ENCODE measurements at places on chromosomes 2 and 18. TPM values are rescaled to one million over a fixed set of nuclear protein-coding genes. Genes with fewer than 3 reads are reported as not detected.

- no peak overlapping the region for H3K4me3 ChIP-seq
- H3K27ac ChIP-seq = no peak overlapping the region
- H3K4me1 ChIP-seq = no peaks in the 10 kb centered on the region
- DNase-seq = no peak
These were observed 51.8 kb downstream of the WDR7 start for GRCh38 chr18:56702946-56703345.

DNA sequence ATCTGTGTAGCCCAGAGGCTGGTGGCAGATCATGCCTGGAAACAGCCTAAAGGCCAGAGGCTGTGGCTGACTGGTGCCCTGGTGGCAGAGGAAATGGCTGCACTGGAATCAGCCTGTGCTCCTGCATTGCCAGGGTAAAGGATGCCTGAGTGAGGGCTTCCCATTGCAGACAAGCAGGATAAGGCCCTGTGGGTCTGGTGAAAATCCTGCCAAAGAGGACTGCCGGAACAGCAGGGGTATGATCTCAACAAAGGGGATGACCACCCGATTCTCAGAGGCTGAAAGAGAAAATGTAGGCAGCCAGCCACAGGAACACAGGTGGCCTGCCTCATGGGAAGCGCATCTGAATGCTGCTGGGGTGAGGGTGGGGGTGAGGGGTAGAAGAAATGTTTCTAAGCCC lies 48.2 kb downstream of the FBXO48 start:
- H3K36me3 ChIP-seq = no peaks in the 10 kb centered on the region
- DNase-seq = no peak
- no peak overlapping the region for H3K27ac ChIP-seq
- no peak overlapping the region for H3K4me3 ChIP-seq
- no peaks in the 10 kb centered on the region for H3K27me3 ChIP-seq

DNA sequence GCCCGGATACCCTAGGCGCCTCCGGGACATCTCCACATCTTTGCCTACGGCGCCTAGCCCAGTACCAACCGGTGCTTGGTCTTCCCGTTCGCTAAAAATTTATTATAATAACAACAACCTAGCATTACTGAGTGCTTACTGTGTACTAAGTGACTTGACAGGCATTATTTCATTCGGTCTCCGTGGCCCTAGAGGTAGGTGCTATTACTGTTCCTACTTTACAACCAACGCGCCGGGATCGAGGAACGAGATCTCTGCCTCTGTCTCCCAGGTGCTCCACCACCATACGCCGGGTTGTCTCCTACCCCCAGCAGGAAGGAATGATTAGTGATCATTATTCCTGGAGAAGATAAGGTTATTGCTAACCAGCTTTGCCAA lies 657 bp upstream of the BIN1 start:
- DNase-seq = no peak

GRCh38 chr2:86319700-86320580 lies 17.5 kb downstream of the REEP1 start:
- H3K36me3 ChIP-seq = no peaks in the 10 kb centered on the region
- no peak for DNase-seq
- no peak overlapping the region for H3K27ac ChIP-seq
- no peaks in the 10 kb centered on the region for H3K27me3 ChIP-seq

DNA sequence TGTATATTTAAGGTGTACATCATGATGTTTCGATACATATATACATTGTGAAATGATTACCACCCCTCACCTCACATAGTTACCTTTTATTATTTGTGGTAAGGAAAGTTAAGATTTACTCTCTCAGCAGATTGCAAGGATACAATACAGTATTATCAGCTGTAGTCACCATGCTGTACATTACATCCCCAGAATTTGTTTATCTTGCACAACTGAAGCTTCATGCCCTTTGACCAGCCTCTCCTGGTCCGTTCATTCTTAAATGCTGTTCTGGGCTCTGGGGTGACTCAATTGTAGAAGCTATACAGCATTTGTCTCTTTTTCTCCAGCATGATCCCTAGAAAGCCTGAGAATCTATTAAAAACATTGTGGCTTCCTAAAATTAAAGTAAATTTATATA lies 90.8 kb downstream of the PTPRM start:
- H3K27ac ChIP-seq = no peak overlapping the region
- no peaks in the 10 kb centered on the region for H3K36me3 ChIP-seq
- no peak for DNase-seq
- no peaks in the 10 kb centered on the region for H3K27me3 ChIP-seq

GRCh38 chr2:18752022-18752493 lies 162.7 kb upstream of the NT5C1B start:
- no peaks in the 10 kb centered on the region for H3K27me3 ChIP-seq
- peaks cover 23% of the 10 kb centered on the region for H3K4me1 ChIP-seq
- no peak for DNase-seq
- H3K36me3 ChIP-seq = no peaks in the 10 kb centered on the region
- no peak overlapping the region for H3K4me3 ChIP-seq

DNA sequence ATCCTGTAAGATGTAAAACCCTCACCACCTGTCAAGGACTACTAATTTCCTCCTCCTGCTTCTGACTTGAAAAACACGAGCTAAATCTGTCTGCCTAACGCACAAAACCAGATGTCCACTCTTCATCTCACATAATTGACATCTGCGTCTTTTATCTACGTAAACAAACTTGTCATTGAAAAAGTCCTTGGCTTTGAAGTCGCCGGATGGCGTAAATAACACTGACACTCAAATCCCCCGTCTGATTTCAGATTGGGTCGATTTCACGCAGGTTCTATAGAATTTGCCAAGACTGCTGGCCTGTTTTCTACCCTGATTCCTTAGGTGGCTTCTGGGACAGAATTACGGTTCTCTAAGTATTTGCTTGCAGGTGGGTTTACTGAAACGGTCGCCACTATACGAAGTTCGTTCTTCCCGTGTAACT lies 539 bp upstream of the MOB4 start:
- H3K4me3 ChIP-seq = peak overlapping the region; percentile 89
- no peaks in the 10 kb centered on the region for H3K36me3 ChIP-seq
- H3K27me3 ChIP-seq = no peaks in the 10 kb centered on the region
- DNase-seq = no peak
- H3K4me1 ChIP-seq = peaks cover 24% of the 10 kb centered on the region

GRCh38 chr2:56335101-56335500 lies 151.3 kb downstream of the CCDC85A start:
- no peaks in the 10 kb centered on the region for H3K27me3 ChIP-seq
- H3K4me1 ChIP-seq = peaks cover 11% of the 10 kb centered on the region
- H3K4me3 ChIP-seq = no peak overlapping the region
- no peaks in the 10 kb centered on the region for H3K36me3 ChIP-seq
- H3K27ac ChIP-seq = no peak overlapping the region

DNA sequence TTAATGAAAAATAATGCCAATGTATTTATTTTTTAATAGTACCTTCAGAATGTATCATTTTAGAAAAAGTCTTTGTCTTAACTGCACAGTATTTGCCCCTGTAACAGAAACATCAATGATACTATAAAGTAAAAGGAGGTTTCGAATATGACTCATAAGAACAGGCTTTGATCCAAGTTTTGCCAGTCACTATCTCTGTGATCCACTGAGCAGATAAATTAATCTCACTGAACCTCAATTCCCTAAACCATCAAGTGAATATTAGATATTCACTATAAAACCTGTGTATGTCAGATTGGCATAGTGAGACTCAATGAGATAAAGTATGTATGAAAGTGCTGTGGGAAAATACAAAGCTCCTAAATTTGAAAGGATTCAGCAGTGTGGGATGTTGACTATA lies 292.1 kb downstream of the EXOC6B start:
- no peak overlapping the region for H3K4me3 ChIP-seq
- no peaks in the 10 kb centered on the region for H3K27me3 ChIP-seq
- H3K36me3 ChIP-seq = no peaks in the 10 kb centered on the region
- no peak for DNase-seq

DNA sequence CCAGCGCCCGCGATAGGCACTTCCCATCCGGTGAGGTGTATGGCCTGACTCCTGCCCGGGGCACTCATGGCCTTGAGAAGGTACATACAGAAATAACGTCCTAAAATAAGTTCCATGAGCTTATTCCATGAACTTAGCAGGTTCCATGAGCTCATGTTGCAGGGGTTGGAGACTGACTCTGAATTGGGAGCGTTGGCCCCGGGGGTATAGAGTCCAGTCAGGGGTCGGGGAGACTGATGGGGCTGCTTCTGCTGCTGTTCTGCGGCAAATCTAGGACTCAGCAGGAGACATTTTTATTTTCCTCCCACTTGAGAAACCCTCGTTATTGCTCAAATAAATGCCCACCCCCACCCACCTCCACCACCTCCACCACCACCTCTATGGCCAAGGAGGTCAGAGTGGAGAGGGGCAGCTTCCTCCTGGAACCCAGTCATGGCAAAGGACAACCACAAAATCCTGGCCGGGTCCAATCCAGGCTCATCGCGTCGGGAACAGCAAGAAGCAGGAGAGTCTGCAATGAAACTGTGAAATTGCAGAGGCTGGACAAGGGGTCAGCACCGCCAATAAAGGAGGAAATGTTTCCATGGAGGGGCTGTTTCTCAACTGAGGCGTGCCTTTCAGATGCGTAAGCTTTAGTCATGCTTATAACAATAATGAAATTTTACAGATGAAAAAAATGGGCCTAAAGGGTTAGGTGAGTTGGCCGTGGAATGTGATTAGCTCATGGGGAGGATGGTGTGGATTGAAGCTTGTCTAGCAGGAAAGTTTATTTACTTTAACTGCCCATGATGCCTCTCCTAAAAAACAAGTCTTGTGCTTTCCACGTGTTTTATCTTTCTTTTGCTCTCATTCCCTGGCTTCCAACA lies 136.6 kb upstream of the ALKAL2 start:
- H3K36me3 ChIP-seq = no peaks in the 10 kb centered on the region
- H3K27ac ChIP-seq = no peak overlapping the region
- no peaks in the 10 kb centered on the region for H3K4me1 ChIP-seq

DNA sequence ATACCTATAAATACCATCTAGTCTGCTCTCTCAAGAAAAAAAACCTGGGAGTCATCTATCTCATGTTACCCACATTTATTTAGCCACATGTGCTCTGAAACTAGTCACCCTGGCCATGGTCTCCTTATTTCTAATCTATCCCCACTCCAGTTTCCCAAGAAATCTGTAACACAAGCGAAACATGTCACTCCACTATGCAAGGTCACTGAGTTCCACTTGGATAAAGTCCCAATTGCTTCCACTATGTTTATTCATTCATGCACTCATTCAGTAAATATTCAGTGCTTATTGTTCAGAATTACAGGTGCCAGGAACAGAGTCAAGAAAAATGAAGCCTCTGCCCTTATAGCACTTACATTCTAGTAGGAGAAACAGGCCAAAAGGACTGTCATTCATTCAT lies 369.4 kb upstream of the CYRIA start:
- H3K4me3 ChIP-seq = no peak overlapping the region
- H3K27me3 ChIP-seq = no peaks in the 10 kb centered on the region
- no peak for DNase-seq
- no peaks in the 10 kb centered on the region for H3K36me3 ChIP-seq
- no peak overlapping the region for H3K27ac ChIP-seq
- H3K4me1 ChIP-seq = no peaks in the 10 kb centered on the region

GRCh38 chr2:44053052-44053451 lies 57.3 kb upstream of the LRPPRC start:
- no peak for DNase-seq
- H3K27me3 ChIP-seq = no peaks in the 10 kb centered on the region
- H3K27ac ChIP-seq = no peak overlapping the region
- no peak overlapping the region for H3K4me3 ChIP-seq
- H3K4me1 ChIP-seq = no peaks in the 10 kb centered on the region
- H3K36me3 ChIP-seq = no peaks in the 10 kb centered on the region

DNA sequence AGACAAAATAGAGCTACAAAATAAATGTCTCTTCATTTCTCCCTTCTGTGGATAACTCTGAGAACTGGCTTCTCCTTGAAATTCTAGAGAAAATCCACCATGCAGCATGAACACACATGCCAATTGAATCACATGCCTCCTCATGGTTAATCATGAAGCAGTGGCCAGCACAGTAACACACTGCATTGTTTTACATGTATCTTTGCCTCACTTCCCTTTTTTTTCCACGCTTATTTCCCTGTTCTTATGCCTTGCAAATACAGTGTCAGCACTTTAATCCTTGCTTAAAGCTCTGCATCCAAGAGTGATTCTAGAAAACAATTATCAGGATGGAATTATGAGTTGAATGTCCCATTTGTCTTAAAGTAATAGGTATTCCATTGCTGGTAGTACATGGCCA lies 50.3 kb upstream of the ZBTB7C start:
- DNase-seq = no peak
- H3K4me1 ChIP-seq = peaks cover 18% of the 10 kb centered on the region
- H3K27me3 ChIP-seq = no peaks in the 10 kb centered on the region
- no peak overlapping the region for H3K4me3 ChIP-seq
- H3K27ac ChIP-seq = no peak overlapping the region

- no peaks in the 10 kb centered on the region for H3K4me1 ChIP-seq
- DNase-seq = peak; percentile 51
- no peak overlapping the region for H3K27ac ChIP-seq
- H3K36me3 ChIP-seq = no peaks in the 10 kb centered on the region
- no peaks in the 10 kb centered on the region for H3K27me3 ChIP-seq
These were observed 89.2 kb downstream of the ZNF516 start for GRCh38 chr18:76405681-76406356.

DNA sequence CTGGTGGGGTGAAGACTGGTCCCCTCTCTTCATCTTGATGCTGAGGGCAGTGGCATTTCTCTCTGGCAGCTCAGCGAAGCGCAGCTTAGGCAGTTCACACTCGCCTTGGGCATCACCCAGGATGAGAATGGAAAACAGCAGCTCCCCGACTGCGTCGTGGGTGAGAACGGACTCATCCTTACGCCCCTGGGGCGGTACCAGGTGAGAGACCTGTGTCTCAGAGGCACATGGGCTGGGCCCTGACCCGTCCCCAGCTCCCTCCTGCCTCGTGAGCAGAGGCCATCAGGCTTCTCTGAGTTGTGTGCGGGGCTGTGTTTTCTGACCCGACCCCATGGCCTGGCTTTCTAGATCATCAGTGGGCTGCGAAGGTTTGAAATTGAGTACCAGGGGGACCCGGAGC lies 8.2 kb upstream of the CCDC74A start:
- DNase-seq = no peak
- H3K36me3 ChIP-seq = peaks cover 24% of the 10 kb centered on the region
- H3K27me3 ChIP-seq = no peaks in the 10 kb centered on the region
- no peaks in the 10 kb centered on the region for H3K4me1 ChIP-seq

GRCh38 chr2:133768256-133768655 lies 200.0 kb upstream of the NCKAP5 start:
- H3K4me3 ChIP-seq = no peak overlapping the region
- DNase-seq = no peak
- H3K27me3 ChIP-seq = no peaks in the 10 kb centered on the region
- no peaks in the 10 kb centered on the region for H3K36me3 ChIP-seq

- no peaks in the 10 kb centered on the region for H3K27me3 ChIP-seq
- no peak for DNase-seq
- no peak overlapping the region for H3K27ac ChIP-seq
- no peaks in the 10 kb centered on the region for H3K36me3 ChIP-seq
- H3K4me1 ChIP-seq = no peaks in the 10 kb centered on the region
- H3K4me3 ChIP-seq = no peak overlapping the region
These were observed 73.5 kb downstream of the FBXO15 start for GRCh38 chr18:74073957-74074667.

- H3K27ac ChIP-seq = no peak overlapping the region
- H3K4me1 ChIP-seq = no peaks in the 10 kb centered on the region
- no peak for DNase-seq
- H3K27me3 ChIP-seq = no peaks in the 10 kb centered on the region
- no peak overlapping the region for H3K4me3 ChIP-seq
These were observed 47.4 kb downstream of the GBX2 start for GRCh38 chr2:236120829-236121228.

REG3A gene
- 8.3 TPM for total RNA-seq

BMP10 gene
- not detected for total RNA-seq

FEV gene
- not detected for total RNA-seq

LAMA1 gene
- total RNA-seq = 0.56 TPM

ERMN gene
- not detected for total RNA-seq

FOXI3 gene
- total RNA-seq = not detected

IGFBP5 gene
- total RNA-seq = 482 TPM

DLX1 gene
- total RNA-seq = 0.92 TPM

AQP12B gene
- total RNA-seq = not detected

RAX gene
- not detected for total RNA-seq

SYT4 gene
- not detected for total RNA-seq

BBS5 gene
- total RNA-seq = 13.6 TPM
